EH (cell line): ENCODE measurements at places on chromosomes 3 and 15.
A peak's percentile ranks its signal among the peaks of the same experiment; 100 is the strongest.

DNA sequence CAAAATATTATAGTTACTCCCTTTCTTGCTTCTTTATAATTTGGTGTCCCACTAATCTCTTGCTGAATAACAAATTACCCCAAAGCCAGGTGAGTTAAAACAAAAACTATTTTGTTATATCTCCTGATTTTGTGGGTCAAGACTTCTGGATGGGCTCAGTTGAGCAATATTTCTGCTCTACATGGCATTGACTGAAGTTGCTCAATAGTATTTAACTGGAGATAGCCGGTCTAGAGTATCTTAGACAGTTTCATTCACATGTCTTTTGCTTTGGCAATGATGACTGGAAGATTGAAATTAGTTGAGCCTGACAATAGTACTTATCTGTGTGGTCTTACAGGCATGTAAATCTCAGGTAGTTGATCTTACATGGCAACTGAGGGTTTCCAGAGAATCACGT lies 51.0 kb upstream of the TP63 start:
- no peak for DNase-seq

- DNase-seq = no peak
Measured at GRCh38 chr3:152443212-152444023, 174.7 kb downstream of the MBNL1 start.

DNA sequence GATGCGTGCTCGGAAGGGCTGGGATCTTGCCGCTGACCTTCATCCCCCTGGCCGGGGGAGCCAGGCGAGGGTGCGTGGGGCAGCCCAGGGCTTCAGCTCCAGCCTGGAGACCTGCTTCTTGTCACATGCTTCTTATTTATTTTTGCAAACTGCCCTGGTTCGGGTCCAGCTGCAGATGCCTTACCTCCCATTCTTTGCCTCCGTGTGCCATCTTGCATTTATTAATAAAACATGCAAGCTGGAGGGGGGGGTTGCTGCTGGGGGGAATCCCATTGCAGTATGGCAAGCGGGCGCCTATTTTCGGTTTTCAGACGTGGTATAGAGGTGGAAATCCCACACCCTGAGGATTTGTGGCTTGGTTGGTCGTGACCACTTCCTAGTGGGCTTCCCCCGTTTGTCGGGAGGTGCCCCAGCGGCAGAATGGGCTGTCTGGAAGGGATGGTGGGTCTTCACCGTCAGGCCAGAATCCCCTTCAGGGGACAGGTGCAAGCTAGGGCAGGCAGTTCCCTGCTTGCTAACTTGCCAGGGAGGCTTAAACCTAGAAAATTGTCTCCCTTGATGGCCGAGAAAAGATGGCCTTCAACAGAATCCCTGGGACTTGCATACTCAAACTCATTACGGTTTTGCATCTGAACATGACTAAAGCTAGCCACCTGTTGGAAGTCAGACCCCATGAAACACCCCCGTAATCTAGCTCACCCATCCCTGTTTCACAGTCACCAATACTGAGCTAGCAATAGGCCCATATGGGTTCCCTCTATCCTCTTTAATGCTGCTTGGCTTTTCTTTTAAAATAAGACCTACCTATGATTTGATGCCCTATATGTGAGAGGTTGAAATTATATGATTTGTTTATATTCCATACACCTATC lies 569 bp downstream of the TMEM266 start:
- DNase-seq = no peak

DNA sequence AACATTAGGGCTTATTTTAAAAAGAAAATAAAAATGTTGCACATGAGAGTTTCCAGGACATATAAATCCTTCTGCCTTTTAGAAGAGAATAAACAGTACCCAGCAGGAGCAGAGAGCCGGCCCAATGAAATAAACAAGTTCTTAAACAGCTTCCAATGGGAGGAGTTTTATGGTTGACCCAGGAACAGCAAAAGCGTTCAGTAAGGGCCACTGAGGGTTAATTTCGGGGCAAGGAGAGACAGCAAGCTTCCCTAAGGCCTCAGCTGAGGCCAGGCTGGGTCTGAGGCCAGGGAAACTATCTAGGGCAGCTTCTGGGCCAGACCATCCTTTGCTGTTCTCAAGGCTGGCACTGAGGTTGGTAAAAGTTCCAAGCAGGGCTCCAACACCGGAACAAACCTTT lies 3.4 kb downstream of the PDZRN3 start:
- DNase-seq = no peak

DNA sequence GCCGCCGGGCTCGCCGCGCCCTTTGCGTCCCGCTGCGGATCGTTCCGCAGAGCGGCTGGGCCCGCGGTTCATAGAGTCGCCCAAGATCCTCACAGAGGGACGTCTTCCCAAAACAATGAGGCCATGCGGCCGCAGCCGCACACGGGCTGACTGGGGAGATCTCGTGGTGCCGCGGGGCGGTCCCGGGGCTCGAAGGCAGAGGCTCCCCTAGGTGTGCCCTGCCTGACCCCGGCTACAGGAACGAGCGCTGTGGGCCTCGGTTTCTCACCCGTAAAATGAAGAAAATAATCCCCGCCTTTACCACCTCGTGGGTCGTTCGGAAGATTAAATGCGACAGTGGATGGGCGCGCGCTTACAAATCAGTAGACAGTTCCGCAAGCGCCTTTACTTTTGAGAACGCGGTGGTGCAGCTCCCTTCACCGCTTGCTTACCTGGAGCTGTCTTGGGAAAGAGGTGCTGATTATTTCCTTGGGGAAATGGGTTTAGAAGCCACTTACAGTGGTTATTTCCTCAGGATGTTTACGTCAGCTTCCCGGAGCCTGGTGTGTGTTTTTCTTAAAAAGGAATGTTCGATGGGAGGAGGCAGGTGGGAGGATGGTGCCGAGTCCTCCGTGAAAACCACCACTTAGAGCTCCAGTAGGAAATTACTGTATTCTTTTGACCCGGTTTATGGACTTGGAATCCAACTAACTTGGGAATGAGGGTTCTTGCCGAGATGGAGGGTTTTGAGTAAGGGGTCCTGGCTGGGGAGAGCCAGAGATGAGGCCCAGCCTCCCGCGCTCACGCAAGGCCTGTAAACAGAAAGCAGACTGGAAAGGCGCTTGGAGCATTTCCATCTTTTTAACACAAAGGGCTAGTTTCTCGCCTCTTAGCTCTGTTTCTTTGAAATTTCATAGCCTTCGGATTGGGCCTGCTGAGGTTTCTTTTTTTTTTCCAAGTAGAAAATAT lies 1.9 kb upstream of the MEX3B start:
- peak; percentile 30 for DNase-seq

DNA sequence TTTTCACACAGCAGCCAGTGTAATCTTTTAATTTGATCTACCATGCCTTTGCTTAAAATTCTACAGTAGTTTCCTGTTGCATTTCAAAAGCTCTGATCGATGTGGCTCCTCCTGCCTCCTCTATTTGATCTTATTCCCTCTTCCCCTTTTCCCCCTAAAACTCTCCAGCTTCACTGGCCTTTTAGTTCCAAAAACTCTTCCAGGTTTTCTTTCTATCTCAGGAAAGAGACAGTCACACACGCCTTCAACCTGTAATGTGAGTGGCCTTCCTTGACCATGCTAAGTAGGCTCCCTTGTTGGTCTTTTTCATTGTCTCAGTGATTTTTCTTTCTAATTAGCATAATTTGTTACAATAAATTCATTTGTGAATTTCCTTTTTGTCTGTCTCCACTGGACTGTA lies 985 bp downstream of the TEX9 start:
- DNase-seq = no peak

DNA sequence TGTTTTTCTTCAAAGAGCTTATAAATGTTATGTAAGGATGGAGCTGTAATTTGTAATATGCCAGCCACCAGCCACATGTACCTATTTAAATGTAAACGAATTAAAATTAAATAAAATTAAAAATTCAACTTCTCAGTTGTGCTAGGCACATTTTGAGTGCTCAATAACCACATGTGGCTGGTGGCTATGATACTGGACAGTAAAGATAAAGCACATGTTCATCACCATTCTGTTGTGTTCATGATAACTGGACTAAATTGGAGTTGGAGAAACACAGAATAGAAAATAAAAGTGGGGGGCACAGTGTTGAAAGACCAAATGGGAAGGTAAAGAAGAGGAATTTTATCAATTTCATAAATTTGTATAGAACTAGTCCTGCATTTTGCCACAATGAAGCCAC lies 49.8 kb upstream of the DAZL start:
- no peak for DNase-seq

GRCh38 chr3:50675179-50676030 lies 678 bp downstream of the DOCK3 start:
- DNase-seq = no peak

DNA sequence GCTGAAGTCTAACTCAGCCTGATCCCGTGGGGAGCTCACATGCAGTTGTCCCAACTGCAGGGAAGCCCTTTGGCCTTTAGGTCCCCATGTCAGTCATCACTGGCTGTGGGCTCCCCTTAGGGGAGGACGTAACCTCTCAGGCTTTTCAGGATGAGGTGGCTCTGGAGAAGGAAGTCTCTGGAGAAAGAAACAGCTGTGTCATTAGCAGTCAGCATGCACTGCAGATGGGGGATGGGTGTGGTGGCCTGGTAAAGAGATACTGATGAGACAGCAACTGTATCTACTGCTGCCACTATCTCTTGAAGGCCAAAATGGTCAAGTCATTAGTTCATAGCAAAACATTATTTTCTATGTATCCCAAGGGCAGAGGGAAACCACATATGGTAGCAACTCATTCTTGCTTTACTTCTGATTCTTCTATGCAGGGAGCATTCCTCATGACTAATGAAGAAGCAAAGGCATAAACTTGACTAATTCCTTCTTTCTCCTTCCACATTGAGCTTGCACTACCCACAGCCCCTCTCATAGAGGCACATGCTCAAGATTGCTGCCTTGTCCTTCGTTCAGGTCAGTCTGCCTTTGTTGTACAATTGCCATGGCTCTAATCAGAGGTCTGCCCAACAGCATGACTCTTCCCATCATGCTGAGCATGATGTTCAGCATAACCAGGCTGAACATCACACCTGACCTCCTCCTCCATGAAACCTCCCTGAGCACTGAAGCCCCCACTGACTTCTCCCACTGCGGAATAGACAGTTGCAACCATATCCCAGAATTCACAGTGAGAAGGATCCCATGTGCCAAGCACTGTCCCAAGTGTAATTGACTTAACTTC lies 47.8 kb upstream of the TMEM158 start:
- peak; percentile 88 for DNase-seq

DNA sequence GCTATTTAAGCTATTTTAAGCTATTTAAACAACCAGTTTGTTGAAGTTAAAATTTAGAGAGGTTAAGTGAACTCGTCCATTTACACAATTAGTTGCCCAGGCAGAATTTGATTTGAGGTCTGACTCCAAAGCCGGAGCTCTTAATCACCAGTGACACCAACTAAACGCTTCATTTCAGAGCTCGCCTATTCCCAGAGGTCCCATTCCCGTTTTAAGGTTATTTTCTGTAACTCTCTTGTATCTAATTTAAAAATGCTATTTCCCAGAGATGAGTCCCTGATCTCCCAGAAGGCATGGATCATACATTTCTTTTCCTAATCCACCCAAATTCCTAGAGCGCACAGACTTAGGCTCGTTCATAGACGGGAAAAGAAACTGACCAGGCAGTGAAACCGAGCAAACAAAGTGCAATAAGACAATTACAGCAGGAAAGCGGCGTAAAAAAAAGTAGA lies 904 bp upstream of the MCTP2 start:
- DNase-seq = no peak
